ENCODE measurements at places on chromosomes 16 and 17.

DNA sequence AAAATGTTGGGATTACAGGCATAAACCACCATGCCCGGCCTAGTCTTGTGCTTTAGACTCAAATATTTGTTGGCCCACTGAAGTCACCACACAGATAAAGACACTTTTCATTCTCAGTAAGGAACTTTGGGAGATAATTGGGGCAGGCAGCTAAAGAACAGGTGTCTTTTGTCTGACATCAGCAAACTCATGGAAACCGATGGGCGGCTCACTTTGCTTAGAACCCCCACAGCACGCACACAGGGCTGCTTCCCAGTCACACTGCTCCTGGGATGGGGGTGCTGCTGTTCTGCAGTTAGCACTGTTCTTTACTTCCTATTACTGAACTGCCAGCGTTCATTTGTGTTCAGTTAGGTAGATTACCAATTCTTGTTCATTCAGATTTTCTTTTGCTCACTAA, 18.0 kb upstream of the BRCA1 start:
- DNase-seq, result no peak

- DNase-seq, result no peak
These were observed 26.6 kb upstream of the KCNG4 start for GRCh38 chr16:84266451-84266850.

GRCh38 chr17:42518046-42518754, 17.8 kb upstream of the NAGLU start:
- no peak for DNase-seq

DNA sequence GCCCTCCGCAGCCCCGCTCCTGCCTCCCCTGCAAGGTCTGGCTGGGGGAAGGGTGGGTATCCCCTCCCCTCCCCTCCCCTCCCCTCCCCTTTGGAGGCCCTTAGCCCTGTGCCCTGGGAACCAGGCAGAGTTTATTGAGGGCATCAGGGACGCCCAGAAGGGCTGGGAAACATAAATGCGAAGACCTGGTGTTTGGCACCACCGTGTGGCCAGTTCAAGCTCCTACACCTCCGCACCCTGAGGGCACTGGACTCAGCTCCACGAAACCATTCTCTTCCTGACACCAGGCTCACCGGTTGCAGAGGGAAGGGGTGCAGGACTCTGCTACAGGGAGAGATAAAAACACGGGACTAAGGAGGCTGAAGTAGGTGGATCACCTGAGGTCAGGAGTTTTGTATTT, 1.0 kb upstream of the AIPL1 start:
- DNase-seq, result no peak

DNA sequence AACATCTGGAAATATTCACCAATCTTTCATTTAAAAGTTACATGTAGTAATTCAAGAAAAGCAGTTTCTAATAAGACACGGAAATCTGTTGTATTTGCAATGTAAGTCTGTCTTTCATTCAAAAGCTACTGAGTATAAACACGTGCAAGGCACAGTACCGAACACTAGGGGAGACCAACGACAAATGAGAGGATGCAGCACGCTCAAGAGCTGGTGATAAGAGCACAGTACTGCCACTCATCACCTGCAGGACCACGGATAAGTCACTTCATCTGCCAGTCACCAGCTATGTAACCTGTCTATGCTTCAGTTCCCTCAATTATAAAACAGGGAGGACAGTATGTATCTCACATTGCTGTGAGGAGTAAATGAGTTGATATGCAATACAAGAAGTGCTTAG, 67.1 kb downstream of the CLEC18A start:
- DNase-seq, result peak; percentile 7

DNA sequence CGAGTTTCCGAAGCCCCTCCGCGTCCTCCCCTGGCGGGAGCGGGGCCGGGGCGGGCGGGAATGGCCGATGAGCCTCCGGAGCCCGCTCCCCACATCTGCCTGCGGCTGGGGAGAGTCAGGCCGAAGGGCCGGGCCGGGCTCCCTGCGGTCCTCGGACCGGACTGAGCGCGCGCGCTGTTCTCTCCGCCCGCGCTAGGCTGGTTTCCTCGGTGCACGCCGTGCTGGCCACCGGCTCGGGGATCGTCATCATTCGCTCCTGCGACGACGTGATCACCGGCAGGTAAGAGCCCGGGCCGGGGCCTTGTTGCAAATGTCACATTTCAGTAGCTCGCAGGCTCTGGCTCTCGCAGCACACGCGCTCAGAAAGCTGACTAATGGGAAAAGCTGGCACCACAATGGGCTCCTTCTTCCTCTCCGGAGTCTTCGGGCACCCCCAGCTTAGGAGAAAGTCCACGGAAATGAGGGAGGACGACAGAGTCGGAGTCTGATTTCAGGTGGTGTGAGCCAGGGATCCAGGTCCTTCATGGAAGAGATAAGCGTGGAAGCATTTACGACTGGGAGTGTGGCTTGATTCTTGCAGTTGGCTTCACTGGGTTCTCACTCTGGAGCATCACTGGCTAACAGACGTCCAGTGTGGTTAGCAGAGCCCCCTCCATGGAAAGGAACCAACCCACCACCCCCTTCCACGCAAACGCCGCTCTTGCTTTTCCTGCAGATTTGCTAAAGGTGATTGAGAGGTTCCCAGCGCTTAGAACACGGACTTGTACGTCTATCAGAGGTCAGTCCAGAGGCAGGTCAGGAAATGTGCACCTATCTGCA, 715 bp downstream of the TLCD3A start:
- DNase-seq, result no peak

GRCh38 chr16:25493136-25493811, 198.5 kb upstream of the HS3ST4 start:
- DNase-seq, result no peak

DNA sequence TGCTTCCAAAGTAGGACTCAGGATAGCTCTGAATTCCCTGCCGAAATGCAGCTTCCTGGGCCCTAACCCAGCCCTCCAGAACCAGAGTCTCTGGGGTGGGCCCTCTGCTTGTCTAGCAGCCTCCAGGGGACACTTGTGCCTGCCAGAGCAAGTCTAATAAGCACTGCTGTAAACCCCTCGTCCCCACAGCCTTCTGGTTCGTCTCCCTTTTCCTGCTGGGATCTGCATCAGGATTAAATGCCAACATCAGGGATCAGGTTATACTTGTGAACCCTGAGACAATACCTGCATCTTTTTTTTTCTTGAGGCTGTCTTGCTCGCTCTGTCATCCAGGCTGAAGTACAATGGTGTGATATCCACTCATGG, 282.0 kb downstream of the SEC14L1 start:
- no peak for DNase-seq

DNA sequence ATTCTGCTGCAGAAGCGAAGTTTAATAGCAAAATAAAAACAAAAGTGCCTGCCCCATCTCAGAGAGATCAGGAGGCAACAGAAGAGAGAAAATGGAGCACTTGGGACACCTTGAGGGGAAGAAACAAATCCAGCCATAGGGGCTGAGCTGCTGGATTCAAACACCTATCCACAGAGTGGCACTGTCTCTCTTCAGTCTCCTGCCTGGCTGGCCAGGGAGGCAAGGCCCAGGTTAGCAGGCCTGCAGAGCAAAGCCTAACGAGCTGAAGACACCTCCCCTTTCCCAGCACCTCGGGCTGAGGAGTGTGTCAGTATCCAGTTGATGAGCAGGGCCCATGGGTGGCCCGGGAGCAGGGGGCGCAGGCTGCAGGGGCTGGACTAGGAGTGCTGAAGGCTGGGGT, 8.8 kb upstream of the KRT31 start:
- no peak for DNase-seq

- no peak for DNase-seq
These were observed 19.0 kb downstream of the ABCC12 start for GRCh38 chr16:48136547-48137360.

GRCh38 chr16:10551881-10552280, 28.5 kb downstream of the EMP2 start:
- DNase-seq, result no peak

DNA sequence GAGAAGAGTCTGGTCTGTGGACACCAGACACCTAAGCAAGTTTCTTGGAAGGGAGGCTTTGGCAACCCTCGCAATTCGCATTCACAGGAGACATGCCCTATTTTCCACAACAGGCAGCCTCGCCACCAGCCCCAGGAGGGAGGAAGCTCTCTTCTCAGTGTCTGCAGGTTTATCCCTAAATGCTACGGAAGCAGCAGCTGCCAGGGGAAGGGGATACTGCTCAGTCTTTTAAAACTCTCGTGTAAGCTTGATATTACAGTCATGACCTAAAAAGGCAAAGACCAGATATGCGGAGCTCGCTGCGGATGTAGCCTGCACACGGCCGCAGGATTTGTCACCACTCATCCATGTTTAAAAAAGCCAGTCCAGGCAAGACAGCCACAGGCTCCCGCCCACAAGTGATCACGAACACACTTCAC, 159.2 kb upstream of the RPH3AL start:
- DNase-seq, result no peak

- DNase-seq, result no peak
These were observed 165.6 kb upstream of the RPH3AL start for GRCh38 chr17:518047-518735.

- peak; percentile 97 for DNase-seq
These were observed 245.9 kb downstream of the XYLT1 start for GRCh38 chr16:17224879-17225281.

- no peak for DNase-seq
These were observed 89.9 kb downstream of the ABR start for GRCh38 chr17:1089915-1090314.

GRCh38 chr17:12421646-12422306, 243.9 kb upstream of the MYOCD start:
- DNase-seq, result no peak

DNA sequence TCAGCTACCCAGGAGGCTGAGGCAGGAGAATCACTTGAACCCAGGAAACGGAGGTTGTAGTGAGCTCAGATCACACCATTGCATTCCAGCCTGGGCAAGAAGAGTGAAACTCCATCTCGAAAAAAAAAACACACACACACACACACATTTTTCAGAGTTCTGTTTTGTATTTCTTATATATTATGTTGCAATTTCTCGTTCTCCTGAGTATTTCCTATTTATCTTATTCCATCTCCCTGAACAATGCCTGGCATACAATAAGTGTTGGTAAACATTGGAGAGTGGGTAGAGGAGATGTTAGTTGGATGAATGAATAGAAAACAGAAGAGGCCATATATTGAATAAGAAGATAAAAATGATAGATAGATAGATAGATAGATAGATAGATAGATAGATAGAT, 167.8 kb upstream of the CDH5 start:
- no peak for DNase-seq

GRCh38 chr16:28589069-28589468, 7.8 kb downstream of the SULT1A2 start:
- no peak for DNase-seq

- no peak for DNase-seq
These were observed 102.5 kb downstream of the MRM1 start for GRCh38 chr17:36703860-36704266.

DNA sequence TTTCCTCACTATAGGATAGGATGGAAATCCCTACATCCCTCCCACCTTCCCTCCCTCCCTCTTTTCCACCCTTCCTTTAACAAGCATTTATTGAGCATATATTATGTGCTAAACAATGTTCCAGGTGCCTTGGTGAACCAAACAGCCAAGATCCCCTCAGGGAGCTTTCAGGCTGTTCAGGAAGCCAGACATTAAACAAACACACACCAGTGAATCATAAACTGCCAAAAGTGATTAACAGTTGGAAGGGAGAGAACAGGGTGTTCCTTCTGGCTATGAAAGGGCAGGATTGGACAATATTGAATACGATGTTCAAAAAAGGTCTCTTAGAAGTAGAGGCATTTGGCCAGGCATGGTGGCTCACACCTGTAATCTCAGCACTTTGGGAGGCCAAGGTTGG, 22.8 kb upstream of the CNEP1R1 start:
- no peak for DNase-seq

DNA sequence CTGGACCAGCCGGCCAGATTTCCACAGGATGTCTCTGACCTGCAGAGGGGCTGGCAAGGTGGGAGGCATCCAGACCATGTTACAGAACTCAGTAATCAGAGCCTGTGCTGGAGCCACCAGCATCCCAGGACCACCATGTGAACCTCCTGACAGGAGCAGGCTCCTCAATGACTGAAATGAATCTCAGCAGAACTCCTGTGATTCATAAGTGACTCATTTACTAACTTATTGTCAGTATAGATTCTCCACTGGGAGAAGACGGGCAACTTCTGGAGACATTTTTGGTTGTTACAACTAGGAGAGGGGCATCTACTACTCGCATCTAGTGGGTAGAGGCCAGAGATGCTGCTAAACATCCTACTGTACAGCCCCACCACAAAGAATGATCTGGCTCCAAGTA, 3.1 kb upstream of the WWOX start:
- DNase-seq, result no peak

GRCh38 chr17:77708049-77708448, 250.5 kb upstream of the TNRC6C start:
- DNase-seq, result no peak

DNA sequence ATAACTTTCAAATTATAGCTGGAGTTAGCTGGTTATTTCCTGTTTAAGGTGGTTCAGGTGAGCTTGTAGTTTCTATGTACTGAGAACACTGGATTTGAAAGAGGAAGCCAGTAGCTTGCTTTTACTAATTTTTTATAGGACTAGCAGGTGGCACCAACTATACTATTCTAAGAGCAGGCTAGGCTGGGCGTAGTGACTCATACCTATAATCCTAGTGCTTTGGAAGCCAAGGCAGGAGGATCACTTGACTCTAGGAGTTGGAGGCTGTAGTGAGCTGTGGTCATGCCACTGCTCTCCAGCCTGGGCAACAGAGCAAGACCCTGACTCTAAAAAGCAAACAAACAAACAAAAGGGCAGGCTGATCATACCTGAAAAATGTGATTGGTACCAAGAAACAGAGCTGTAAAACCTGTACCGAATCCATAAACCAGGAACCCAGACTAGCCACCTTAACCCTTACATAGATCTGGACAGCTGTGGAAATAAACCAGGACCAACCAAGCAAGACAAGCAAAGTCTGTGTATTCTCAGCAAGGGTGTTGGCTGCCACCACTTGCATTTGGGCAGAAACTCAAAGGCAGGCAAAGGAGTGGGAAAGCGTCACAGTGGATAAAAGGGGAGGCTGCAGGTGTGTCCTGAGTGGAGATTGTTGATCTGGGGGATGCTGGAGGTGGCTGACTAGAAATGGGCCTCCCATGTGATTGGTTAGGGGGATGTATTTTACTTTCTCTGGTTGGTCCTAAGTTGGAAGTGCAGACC, 36.3 kb downstream of the SLC47A1 start:
- peak; percentile 24 for DNase-seq

- no peak for DNase-seq
These were observed 18.2 kb downstream of the DDX42 start for GRCh38 chr17:63792055-63792729.

DNA sequence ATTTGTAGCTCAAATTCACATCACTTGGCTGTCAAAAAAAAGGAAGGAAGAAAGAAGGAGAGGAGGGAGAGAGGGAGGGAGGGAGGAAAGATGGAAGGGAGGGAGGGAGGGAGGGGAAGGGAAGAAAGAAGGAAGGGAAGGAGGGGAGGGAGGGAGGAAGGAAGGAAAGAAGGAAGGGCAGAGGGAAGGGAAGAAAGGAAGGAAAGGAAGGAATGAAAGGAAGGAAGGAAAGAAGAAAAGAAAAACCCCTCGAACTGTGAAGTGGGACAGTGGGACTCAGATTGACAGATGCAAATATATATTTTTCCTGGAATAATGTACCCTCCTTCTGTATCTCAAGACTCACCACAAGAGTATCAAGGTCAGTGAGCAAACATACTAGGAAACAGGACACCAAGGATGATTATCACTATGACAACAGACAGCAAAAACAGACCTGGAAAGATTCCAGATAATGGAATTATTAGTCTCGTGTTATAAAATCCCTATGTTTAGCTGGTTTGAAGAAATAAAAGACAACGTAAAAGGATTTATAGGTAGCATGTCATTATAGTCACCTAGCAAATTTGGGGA, 24.2 kb upstream of the ABCA3 start:
- no peak for DNase-seq
